ENCODE measurements at places on chromosomes 1 and 21. TPM values are rescaled to one million over a fixed set of nuclear protein-coding genes. Genes with fewer than 3 reads are reported as not detected.

Gene BEND5
- 1.2 TPM for total RNA-seq

Gene CDCA8
- total RNA-seq: 1.5 TPM

Gene RGS7
- 0.59 TPM for total RNA-seq

Gene TMEM269
- total RNA-seq: under 0.01 TPM

Gene ATP1A4
- total RNA-seq: not detected

Gene COL9A2
- total RNA-seq: 0.36 TPM

Gene RGS8
- not detected for total RNA-seq

All from osteoblast (primary cell).